Neuronal stem cell (in vitro differentiated cells): ENCODE measurements at places on chromosomes 12 and 14.

- no peak for DNase-seq
These were observed 83.8 kb downstream of the ACSS3 start for GRCh38 chr12:81161680-81162079.

DNA sequence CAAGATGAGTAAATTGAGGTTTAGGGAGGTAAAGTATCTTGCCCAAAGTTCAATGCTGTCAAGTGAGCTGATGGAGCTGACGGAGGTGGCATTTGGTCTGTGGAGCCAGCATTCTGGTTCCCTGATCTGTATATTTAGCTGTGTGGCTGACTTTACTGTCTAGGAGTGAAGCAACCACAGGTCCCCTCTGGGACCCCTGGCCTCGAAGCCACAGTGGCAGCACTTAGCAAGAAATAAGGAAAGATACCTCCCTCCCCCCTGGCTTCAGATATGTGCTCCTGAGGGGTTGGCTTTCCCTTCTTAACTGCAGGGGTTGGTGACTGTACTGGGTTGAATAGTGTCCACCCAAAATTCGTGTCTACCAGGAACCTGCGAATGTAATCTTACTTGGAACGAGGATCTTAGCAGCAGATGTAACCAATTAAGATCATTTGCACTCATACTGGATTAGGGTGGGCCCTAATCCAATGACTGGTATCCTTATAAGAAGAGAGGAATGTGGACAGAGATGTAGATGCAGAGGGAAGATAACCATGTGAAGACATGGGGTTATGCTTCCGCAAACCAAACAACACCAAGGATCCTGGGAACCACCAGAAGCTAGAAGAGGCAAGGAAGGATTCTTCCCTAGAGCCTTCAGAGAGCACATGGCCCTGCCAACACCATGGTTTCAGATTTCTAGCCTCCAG lies 2.0 kb upstream of the ACVR1B start:
- DNase-seq: no peak

DNA sequence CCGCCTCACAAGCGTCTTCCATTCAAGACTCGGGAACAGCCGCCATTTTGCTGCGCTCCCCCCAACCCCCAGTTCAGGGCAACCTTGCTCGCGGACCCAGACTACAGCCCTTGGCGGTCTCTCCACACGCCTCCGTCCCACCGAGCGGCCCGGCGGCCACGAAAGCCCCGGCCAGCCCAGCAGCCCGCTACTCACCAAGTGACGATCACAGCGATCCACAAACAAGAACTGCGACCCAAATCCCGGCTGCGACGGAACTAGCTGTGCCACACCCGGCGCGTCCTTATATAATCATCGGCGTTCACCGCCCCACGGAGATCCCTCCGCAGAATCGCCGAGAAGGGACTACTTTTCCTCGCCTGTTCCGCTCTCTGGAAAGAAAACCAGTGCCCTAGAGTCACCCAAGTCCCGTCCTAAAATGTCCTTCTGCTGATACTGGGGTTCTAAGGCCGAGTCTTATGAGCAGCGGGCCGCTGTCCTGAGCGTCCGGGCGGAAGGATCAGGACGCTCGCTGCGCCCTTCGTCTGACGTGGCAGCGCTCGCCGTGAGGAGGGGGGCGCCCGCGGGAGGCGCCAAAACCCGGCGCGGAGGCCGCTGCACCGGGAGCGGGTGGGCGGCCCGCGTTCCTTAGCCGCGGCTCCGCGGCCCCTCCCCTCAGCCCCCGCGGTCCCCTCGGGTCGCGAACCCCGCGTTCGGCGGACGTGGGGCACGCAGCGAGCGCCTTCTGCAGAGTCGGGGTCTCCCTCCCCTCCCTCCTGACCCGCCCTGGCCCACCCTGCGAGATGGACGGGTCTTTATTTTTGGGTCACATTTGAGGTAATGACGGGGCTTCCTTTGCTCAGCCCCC lies at the start of gene UBC:
UBC (minus strand) TSS at position 259 of the 847 bp plus-strand sequence. CDS start 879 bp downstream, outside the sequence.
- DNase-seq: peak; percentile 94

GRCh38 chr12:106248846-106249371 lies 1.1 kb upstream of the CKAP4 start:
- DNase-seq: no peak

DNA sequence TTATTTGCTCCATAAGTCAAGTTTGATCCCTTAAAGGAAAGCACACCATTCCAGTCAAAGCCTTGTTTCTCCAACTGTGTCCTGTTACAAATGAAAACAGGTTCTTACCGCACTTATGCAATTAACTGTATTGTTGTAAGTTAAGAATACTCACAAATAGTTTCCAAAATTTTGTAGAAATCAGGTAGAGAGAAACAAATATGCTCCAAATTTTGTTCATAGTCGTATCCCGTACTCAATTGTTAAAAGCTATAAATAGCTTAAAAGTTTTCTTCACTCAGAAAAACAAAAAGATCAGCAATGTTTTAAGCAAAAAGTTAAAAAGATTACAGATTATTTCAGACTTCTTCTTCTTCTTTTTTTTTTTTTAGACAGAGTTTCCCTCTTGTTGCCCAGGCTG lies 4.0 kb upstream of the AACS start:
- DNase-seq: no peak

DNA sequence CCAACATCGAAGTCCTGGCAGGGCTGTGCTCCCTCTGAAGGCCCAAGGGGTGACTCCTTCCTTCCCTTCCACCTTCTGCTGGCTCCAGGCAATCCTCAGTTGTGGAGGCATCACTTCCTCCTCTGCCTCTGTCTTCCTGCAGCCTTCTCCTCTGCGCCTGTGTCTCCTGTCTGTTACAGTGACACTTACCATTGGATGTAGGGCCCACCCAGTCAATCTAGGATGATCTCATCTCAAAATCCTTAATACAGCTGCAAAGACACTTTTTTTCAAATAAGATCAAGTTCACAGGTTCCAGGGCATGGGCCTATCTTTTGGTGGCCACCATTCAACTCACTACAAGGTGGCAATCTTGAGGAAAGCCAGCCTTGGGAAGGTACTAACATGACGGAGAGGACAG lies 155.1 kb downstream of the ESRRB start:
- DNase-seq: no peak

DNA sequence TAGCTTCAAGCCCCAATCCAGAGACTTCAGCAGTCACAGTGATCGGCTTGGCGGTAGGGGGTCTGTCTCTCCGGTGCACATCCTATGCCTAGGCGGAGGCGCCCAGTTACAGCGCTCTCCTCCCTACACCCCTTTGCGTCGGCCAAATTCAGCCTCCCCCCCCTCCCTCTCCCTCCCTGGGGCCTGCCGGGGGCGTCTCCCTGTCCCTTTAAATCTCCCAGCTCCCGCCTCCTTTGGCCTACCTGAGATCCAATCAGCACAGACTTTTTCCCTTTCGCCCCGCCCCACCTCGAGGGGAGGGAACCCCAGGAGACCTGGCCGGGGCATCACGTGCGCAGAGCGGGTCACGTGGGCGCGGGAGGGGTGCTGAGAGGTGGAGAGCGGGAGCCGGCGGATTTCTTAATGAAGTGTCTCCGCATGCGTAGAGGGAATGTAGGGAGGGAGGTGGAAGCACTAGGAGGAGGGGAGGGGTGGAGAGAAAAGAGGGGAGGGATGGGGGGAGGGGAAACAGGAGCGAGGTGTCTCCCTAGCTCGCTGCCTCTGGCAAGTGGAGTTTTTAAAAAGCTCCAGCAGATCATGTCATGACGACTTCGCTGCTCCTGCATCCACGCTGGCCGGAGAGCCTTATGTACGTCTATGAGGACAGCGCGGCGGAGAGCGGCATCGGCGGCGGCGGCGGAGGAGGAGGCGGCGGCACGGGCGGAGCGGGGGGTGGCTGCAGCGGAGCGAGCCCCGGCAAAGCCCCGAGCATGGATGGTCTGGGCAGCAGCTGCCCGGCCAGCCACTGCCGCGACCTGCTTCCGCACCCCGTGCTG lies at the start of gene HOXC13:
HOXC13 (plus strand) TSS at position 506 of the 815 bp plus-strand sequence; CDS start at position 582, 76 bp downstream.
- DNase-seq: peak; percentile 65

- no peak for DNase-seq
These were observed 68.0 kb downstream of the PKP2 start for GRCh38 chr12:32828552-32828951.

GRCh38 chr12:111409780-111410430 lies 4.2 kb downstream of the SH2B3 start:
- DNase-seq: no peak

DNA sequence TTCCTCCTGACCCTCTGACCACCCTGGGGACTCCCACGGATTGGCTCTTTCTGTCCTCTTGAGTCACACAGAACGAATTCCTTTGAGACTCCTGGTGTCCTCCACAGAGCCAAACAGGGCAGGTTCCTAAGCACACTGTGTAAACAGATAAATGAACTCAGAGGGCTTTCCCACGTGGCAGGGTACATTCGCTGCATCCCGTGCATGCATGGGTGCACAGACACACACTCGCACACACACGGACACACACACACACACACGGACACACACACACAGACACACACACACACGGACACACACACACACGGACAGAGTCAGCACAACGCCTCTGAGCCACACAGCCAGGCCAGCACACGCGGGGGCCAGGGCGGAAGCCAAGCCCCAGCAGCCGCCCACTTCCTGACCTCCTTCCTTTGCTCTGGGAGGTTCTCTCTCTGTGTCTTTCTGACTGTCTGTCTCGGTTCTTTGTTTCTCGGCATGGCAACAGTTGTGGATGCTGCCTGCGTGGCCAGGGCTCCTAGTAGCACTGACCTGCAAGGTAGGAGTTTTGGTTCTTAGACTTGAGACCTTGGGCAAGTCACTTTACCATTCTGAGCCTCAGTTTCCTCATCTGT lies 706 bp downstream of the CRACR2A start:
- DNase-seq: no peak

- no peak for DNase-seq
These were observed 1.3 kb downstream of the HOXC5 start for GRCh38 chr12:54033980-54034784.

DNA sequence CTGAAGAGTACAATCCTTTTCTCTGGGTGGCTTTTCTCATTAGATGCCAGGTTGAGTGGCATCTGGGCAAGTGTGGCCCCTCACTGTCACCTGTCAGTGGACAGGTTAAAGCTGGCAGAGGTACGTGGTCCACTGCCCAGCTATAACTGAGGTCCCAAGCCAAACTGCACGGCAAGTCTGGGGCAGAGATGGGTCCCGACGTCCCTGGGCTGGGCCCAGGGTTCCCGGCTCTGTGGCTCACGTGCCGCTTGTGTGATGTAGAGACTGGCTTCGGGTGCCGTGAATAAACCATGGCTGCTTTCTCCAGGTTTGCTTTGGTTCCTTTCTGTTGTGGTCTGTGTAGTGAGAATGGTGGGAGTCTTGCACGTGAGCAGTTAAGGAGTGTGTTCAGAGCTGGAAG lies 77.7 kb downstream of the WDR20 start:
- no peak for DNase-seq

GRCh38 chr14:104928391-104929133 lies 3.9 kb downstream of the PLD4 start:
- DNase-seq: no peak

GRCh38 chr14:63249092-63249491 lies 44.8 kb downstream of the RHOJ start:
- DNase-seq: no peak

DNA sequence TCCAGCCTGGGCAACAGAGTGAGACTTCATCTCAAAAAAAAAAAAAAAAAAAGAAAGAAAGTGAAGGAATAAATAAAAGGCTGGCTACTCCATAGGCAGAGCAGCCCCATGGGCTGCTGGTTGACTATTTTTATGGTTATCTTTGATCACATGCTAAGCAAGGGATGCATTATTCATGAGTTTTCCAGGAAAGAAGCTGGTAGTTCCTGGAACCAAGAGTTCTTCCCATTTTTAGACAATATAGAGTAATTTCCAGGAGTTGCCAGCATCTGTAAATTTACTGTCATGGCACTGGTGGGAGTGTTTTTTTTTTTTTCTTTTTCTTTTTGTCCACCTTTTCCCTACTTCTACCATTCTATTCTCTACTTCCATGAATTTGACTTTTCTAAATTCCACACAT lies 24.2 kb downstream of the FGD4 start:
- no peak for DNase-seq

- DNase-seq: no peak
These were observed 115.2 kb upstream of the RTL1 start for GRCh38 chr14:101018561-101019290.

DNA sequence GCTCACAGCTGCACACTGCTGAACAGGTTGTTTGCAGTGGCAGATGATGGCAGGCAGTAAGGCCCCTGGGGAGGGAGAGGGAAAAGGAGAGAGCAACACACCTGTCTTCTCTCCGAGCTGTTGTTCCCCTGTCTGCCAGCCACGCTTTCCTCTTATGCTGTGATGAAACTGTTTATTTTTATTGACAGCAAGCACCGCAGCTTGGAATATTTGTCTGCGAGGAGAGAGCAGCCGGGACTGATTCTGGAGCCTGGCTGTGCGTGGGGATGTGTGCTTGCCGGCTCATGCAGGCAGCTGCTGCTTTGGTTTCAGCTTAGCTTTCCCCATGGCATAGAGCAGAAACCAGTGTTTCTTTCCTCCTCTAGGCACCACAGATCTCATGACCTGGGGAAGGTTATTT lies 58.7 kb upstream of the KCNA5 start:
- DNase-seq: no peak

DNA sequence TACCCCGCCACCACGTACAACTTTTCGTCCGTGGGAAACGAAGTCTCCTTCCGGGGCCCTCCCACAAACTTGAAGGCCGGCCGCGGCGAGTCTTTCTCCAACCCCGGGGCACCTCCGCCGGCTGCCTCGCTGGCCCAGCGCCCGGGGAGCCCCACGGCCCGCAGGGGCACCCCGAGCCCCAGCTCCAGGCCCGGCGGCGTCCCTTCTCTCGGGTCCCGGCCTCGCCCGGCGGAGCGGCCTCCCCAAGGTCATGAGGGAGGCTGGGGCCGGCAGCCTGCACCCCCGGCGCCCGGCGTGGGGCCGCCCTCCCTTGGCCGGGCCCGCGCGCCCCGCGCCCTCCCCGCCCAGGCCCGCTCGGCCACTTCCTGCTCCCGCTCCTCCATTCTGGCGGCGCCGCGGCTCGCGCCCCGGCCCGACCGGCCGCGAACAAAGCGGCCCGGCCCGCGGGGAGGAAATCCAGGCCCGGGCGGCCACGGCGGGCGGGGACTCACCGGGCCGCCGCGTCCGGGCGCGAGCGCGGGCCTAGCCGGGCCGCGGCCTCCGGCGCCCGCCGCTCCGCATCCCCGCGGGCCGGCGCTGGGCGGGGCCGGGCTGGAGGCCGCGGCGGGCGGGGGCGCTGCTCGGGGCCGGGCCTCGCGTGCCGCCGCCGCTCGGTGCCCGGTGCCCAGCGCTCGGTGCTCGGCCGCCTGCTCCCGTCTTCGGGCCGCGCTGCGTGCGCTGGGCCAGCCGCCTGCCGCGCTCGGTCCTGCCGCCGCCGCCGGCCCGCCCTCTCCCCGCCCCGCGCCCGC lies at the start of gene AKT1:
AKT1 (minus strand) TSS at position 756 of the 788 bp plus-strand sequence. CDS start 3,105 bp downstream, outside the sequence.
- no peak for DNase-seq

- DNase-seq: no peak
These were observed 6.4 kb upstream of the ARF6 start for GRCh38 chr14:49886523-49886922.

- no peak for DNase-seq
These were observed 74.7 kb downstream of the RPS6KA5 start for GRCh38 chr14:90985601-90986242.

DNA sequence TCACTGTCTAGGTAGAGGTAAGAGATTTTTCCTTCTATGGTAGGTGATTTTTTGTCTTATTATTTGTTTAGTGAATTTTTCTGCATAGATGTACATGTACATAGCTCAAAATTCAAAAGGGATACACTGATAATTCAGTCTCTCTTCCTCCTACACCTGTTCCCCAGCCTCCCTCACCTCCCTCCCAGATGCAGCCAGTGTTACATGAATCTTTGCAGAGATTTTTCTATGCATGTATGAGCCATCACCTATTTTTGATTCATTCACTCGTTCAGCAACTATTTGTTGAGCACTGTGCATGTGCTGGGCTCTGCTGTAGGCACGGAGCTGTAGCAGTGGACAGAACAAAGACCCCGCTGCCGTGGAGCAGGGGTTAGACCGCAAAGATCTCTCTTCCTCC lies 218.9 kb downstream of the AACS start:
- DNase-seq: no peak
